ENCODE measurements at places on chromosomes 12 and 14.

DNA sequence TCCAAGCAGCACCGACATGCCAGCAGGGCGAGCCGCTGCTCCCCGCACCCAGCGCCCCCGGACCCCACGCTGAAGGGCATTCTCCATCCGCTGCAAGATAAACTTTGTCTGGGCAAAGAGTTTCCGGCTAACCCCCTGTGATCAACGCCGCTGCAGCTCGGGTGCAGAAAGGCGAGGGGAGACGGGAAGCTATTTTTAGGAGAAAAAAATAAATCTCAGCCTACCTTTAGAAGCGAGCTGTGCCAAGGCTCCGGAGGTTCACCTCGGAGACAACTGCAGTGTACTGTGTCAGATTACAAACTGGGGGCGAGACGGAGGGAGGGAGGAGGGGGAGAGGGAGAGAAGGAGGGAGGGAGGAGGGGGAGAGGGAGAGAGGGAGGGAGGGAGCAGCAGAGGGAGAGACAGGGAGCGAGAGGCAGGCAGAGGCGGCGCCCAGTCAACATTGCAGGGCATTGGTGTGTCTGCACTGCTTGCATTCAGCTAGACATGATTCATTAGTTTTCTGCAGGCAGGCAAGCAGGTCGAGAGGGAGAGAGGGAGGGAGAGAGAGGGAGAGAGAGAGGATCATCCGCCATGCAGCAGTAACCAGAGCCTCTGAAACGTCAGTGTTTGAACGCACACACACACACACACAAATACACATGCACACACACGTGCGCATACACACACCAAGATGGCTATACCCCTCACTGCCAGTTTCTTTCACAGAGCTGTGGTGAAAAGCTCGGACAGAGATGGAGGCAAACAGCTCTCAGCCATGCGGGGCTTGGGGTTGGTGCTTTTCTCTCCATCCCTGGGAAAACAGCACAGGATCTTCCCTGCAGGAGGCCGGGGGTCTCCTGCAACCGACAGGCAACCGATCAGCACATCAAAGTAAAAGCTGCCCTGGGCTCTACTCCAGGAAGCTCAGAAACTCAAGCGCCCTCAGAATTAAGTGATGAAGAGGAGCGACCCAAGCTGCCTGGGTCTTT, at the start of gene RIMBP2:
Gene RIMBP2, minus strand, starts transcription at position 302 of the 971 bp plus-strand sequence. CDS start 237,286 bp downstream, outside the sequence.
- no peak for DNase-seq

DNA sequence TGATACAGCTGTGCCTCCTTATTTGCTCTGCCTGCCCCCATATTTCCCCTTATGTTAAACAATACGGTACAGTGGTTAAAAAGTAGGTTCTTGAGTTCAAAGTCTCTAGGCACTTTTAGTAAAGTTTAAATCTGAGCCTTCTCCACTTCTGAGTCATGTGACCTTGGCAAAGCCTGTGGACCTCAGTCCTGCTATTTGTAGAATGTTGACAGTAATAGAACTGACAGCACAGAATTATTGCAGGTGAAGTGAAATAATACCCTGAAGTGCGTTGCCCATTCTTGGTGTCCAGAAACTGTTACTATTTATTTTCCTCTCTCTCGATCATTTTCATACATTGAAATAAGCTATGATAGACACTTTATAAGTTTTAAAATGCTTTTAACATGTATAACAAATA, 499.7 kb downstream of the EGLN3 start:
- no peak for DNase-seq

DNA sequence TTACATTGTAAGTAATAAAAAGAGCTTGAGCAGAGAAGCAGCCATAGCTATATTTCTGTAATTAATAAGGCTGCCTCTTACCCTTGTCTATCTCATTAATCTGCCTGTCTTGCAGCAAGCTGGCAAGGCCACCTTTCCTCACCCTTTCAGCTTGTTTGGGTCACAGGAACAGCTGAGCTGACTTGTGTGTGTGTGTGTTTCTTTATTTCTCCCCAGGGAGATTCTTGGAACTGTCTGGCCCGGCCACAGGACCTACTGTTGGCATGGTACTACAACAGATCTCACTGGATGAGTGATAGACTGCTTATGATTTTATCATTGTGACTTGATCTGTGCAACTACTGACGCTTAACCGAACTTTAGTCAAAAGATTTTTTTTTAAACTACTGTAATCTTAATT, 213.7 kb downstream of the SLC2A13 start:
- no peak for DNase-seq

DNA sequence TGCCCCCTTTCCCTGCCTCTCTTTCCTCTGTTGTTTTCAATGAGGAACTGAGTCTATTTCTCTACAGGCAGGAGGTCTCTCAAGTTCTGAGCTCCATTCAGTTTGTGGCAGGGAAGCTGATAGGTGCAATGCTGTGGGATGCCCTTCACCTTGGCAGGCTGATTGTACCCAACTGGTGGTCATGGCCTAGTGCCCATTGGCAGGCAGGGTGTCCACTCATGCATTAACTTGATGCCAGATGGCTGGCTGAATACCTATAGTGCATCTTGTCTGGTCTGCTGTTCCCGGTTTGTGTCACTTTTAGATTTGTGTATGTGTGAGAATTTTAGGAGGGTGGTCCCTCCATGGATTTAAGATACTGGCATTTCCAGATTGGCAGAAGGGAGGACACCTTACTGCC, 20.0 kb upstream of the ITGA5 start:
- no peak for DNase-seq

All from T1000 (cell line).